ENCODE measurements at places on chromosomes 7 and 10.

GRCh38 chr10:75726522-75727483, 295.4 kb downstream of the LRMDA start:
- no peak for DNase-seq

GRCh38 chr10:120075349-120075748, 182.8 kb downstream of the SEC23IP start:
- no peak for DNase-seq

DNA sequence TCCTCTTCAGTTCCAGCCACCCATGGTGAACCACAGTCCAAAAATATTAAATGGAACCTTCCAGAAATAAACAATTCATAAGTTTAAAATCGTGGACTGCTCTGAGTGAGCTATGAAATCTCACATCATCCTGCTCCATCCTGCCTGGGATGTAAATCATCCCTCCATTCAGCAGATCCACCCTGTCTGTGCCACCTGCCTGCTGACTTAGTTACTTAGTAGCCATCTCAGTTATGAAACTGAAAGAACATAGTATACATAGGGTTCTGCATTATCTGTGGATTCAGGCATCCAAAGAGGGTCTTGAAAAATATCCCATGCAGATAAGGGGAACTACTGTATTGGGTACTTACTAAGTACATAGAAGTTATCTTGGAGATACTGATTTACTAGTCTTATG, 89.0 kb downstream of the ST8SIA6 start:
- DNase-seq, result no peak

DNA sequence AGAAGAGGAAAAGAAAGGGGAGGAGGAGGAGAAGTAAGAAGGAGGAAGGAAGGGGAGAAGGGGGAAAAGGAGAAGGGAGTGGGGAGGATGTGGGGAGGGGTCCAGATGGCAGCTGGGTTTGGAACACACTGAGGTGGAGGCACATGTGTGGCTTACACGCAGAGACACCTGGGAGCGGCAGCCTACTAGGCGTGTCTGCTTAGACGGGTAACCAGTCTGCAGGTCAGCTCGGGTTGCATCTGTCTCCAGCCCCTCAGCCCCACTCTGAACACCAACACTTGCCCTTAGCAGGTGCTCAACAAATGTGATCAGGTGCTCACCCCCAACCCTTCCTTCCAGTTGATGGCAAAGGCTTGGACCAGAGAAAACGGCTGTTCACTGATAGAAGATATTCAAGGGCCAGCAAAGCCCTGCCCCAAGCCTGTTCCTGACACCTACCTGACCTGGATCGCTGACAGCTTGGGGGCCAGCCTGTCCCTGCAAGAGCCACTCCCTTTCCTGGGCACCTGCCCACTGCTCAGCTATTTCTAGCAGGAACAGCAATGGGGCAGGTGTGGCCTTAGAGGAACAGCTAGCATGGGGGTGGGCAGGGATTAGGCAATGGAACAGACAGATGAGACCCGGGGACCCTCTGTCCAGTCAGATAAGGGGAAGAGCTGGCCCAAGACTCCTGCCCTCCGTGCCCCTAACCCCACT, 70.5 kb downstream of the SH3PXD2A start:
- DNase-seq, result no peak

GRCh38 chr10:124025660-124026588, 67.5 kb downstream of the CHST15 start:
- no peak for DNase-seq

DNA sequence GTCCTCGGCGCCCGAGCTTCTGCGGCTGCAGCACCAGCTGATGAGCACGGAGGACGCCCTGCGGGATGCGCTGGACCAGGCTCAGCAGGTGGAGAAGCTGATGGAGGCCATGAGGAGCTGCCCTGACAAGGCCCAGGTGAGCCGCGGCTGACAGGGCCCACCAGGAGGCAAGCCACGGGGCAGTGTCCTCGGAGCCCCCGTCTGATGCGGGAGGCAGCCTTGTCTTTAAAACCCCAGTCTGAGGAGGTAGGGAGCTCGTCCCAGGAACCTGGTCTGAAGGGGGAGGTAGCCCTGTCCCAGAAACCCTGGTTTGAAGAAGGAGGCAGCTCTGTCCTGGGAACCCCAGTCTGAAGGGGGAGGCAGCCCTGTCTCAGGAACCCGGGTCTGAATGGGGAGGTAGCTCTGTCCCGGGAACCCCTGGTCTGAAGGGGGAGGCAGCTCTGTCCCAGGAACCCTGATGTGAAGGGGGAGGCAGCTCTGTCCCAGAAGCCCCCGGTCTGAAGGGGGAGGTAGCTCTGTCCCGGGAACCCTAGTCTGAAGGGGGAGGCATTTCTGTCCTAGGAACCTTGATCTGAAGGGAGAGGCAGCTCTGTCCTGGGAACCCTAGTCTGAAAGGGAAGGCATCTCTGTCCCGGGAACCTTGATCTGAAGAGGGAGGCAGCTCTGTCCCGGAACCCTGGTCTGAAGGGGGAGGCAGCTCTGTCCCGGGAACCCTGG, 53.1 kb upstream of the GTF2IRD1 start:
- no peak for DNase-seq

DNA sequence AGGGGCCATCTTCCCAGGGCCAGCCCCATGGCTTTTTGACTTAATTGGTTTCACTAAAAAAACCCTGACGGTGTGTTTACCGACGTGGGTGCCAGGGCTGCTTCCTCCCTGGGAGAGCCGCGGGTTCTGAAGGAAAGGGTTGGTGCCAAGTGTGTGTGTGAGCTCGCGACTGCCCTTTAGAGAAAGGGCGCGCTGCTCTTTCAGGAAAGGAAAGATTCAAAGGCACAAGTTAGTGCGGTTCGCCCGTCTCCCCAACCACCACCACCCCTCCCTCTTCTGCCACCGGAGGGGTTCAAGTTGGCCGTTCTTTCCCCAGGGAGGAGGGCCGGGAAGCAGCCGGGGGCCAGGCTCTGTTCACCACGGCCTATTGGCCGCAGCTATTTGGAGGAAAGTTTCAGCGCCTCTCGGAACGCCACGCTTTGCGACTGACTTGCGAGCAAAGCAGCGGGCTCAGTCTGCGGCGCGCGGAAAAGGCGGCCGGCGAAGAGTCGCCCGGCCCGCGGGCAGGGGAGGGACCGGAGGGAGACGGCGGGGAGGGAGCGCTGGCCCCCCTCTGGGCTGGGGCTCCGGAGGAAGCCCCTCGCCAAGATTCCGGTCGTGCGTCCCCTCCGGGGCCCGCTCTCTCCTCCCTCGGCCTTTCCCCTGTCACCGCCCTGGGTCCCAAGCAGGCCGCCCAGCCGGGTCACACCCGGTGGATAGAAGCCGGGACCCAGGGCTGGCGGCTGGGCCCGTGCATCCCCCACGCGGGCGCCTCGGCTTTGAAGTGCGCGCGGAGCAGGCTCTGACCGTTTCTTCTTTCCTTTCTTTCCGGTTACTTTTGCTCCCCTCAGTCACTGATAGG, 165.9 kb upstream of the PPP1R3A start:
- DNase-seq, result no peak

DNA sequence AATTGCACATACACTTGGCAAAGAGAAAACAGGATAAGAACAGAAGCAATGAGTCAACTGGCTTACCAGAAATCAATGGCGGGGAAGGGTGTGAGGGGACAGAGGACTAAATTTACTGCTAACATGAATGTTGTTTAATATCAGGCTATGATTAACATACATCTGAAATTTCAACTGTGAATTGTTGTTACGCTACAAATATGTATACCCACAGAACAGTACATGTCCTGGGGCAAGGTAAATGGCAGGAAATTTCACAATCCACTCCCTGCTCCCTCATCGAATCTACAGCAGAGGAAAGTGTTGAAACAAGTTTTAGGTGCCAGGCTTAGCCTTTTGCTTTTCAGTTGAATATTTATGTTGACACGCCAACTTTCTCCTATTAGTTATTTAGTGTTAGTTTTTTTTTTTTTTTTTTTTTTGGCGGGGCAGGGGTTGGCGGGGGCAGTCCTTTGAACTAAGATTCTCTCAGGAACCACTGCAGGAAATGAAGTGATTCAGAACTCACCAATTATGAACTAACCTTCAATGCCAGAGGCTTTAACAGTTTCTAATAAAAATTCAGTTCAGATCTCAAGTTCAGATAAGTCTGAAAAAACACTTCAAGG, 99.0 kb downstream of the UBE2H start:
- no peak for DNase-seq
